A549 (cell line): ENCODE measurements at places on chromosomes 16 and 17.

GRCh38 chr16:65991149-65991701 lies 375.3 kb upstream of the CDH5 start:
- DNase-seq, result no peak

- DNase-seq, result no peak
Observed at GRCh38 chr17:50161911-50162288, 3.9 kb upstream of the SGCA start.

- DNase-seq, result no peak
Observed at GRCh38 chr17:78815696-78816095, 24.9 kb downstream of the USP36 start.

DNA sequence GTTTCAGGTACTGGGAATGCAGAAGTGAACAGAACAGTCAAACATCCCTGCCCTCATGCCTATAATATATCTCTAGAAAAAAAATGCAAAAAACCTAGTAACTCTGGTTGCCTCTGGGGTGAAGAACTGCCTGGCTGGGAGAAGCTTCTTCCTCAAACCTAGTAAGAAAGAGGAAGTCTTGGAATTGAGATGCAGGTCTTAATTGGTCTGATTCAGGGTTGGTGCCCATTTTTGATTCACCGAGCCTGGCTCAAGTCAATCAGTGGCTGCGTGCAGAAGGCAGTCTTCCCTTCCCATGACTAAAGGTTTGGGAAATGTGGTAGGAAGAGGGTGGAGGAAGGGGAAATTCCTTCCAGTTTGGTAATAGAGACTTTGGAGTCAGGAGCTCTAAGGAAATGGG lies 22.4 kb downstream of the CDRT15 start:
- DNase-seq, result no peak

DNA sequence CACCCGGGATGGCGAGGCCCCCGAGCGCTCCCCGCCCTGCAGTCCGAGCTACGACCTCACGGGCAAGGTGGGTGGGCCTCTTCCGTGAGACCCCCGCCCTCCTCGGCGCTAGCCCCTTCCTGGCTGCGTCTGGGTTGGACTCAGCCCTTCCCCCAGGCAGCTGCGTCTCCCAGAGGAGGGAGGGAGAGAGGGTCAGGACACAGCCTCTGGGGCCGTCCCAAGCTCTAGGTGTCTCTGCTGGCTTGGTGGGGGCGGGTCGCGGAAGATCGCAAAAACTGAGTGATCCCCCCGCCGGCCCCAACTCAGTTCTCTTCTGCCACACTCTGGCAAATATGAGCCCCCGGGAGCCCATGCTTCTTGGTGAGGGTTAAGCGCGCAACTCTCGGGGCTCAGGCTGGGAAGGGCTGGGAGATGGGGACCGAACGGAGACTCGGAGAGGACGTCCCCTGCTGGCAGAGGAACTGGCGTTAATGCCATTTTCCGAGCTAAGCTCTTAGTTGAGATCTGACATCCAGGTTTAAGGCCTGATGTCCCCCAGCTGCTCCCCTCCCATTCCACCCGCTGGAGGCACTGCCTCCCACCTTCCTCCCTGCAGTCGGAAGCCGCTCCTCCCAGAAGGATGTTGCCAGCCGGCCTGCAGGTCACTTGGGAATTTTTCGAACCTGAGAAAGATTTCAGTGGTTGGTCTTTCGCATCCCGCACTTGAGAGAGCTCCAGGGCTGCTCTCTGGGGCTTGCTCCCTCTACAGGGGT lies 419 bp downstream of the RAB37 start:
- peak; percentile 80 for DNase-seq

DNA sequence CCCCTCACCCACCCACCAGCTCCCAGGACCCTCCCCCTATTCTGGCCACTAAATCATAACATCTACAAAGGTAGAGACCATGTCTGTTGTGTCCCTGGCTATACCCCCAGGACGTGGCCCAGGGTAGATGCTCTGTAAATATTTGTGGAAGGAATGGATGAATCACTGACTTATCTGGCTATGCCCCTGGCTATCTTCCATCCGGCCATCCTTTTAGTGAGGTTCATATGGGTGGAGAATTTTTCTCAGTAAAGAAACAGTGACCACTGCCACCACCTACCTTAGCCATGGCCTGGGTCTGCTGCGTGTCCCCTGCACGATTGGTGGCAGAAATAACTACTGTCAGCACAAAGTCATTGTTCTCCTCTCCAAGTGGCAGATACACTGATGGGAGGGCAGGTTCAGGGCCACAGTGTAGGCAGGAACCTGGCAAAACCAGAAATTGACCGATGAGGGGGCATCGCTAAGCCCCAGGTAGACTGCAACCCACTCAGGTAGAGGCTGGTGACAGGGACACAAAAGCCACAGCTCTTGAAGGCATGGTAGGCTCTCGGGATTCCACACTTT lies 63.1 kb upstream of the BCO1 start:
- peak; percentile 73 for DNase-seq

DNA sequence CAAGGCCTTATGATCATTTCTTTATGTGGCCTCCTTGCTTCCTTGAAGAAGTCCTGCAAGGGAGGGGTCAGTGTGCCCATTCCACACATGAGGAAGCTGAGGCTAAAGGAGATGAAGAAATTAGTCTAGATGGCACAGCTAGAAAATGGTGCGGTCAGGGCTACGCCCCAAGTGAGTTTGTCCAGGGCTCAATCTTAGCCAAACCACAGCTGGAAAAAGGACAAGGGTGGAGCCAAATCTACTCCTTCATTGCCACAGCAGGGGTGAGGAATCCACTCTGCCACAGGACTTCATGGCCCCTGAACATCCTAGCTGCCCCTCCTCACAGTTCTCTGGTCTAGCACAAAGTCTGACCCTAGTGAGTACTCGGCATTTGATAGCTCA lies 16.2 kb downstream of the BEAN1 start:
- DNase-seq, result no peak

GRCh38 chr16:82302042-82302727 lies 132.2 kb upstream of the MPHOSPH6 start:
- no peak for DNase-seq

DNA sequence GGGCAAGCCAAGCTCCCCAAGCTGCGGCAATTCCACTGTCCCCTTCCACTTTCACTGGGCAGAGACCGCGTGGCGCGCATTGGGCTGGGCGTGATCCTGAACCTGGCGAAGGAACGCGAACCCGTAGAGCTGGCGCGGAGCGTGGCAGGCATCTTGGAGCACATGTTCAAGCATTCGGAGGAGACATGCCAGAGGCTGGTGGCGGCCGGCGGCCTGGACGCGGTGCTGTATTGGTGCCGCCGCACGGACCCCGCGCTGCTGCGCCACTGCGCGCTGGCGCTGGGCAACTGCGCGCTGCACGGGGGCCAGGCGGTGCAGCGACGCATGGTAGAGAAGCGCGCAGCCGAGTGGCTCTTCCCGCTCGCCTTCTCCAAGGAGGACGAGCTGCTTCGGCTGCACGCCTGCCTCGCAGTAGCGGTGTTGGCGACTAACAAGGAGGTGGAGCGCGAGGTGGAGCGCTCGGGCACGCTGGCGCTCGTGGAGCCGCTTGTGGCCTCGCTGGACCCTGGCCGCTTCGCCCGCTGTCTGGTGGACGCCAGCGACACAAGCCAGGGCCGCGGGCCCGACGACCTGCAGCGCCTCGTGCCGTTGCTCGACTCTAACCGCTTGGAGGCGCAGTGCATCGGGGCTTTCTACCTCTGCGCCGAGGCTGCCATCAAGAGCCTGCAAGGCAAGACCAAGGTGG lies 9.8 kb downstream of the SARM1 start:
- DNase-seq, result no peak

GRCh38 chr16:83031524-83031923 lies 404.8 kb downstream of the CDH13 start:
- DNase-seq, result no peak

GRCh38 chr17:32625971-32626370 lies 139.2 kb downstream of the CDK5R1 start:
- no peak for DNase-seq

DNA sequence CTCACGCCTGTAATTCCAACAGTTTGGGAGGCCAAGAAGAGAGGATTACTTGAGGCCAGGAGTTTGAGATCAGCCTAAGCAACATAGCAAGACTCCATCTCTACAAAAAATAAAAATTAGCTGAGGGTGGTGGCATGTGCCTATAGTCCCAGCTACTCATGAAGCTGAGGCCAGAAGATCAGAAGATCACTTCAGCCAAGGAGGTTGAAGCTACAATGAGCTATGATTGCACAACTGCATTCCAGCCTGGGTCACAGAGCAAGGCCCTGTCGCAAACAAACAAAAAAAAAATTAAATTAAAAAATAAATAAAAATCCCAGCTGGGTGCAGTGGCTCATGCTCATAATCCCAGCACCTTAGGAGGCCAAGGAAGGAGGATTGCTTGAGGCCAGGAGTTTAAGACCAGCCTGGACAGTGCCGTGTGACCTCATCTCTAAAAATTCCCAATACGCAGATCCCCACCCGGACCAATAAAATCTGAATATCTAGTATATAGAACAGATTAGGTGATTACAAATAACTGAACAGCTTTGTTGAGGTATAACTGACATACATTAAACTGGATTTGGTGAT lies 18.2 kb upstream of the ATF7IP2 start:
- DNase-seq, result no peak

- DNase-seq, result no peak
Observed at GRCh38 chr16:1283996-1284616, 25.3 kb upstream of the UBE2I start.

DNA sequence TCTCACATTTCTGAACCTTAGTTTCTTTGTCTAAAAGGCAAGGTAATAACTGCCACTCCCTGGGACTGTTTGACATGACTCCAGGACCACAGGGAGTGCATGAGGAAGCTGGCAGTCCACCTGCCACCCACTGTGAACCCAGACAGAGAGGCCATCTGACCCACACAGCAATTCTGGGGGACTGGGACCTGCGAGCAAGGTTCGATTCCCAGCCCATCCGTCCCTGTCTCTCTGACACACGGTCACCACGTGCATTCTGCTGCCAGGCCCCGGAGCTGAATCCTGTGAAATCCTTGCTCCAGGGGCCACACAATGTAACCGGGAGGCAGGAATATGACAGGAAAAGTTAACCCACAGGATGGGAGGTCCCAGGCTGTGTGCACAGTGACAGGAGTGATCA lies 218.8 kb upstream of the FOXF1 start:
- DNase-seq, result no peak

GRCh38 chr16:89156740-89157645 lies 14.6 kb upstream of the CDH15 start:
- no peak for DNase-seq

DNA sequence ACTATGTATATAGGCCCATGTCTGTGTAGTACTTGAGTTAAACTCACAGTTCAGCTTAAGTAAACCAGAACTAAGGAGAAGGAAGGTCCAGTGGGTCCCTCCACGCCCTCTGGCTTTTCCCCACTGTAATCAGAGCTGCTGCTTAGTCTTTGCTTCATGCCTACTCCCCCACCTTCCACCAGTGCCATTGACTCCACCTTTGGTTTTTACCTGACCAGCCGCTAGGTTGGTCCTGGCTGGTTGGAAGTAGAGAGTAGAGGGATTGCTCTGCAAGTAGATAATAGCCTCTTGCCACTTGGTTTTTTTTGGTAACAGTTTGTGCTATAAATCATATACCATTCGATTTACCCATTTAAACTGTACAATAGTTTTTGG lies 22.8 kb upstream of the PHKG2 start:
- DNase-seq, result no peak

DNA sequence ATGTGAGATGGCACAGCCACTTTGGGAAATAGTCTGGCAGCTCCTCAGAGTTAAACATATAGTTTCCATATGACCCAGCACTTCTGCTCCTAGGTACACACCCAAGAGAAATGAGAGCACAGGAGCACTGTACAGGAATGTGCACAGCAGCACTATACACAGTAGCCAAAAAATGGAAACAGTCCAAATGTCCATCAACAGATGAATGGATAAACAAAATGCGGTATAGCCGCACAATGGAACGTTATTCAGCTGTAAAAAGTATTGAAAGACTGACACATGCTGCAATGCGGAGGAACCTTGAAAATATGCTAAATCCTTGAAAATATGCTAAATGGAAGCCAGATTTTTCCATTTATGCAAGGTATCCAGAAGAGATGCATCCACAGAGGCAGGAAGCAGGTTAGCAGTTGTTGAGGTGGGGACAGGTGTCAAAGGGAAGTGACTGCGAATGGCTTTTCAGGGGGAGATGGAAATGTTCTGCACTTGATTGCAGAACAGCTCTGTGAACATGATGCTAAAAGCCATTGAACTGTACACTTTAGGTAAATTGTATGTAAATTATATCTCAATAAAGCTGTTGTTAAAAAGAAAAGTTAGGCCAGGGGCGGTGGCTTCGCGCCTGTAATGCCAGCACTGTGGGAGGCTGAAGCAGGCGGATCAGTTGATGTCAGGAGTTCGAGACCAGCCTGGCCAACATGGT lies 80.7 kb downstream of the MPRIP start:
- no peak for DNase-seq

DNA sequence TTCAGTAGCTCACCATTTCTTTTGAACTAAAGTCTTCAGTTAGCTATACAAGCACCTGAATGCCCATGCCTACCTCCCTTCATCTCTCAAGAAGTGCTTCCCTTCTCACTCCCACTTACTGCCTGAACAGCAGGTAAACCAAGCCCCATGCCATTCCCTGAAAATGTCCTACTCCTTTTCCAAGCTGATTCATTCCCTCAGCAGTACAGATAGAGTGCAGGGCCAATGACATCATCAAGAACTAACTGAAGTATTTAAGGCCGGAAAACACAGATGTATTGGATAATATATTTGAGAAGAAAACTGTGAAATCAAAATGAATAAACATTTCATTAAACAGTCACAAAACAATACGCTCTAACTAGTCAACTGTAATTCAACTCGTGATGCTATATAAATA lies 478.8 kb upstream of the CDH11 start:
- no peak for DNase-seq

- DNase-seq, result no peak
Observed at GRCh38 chr17:3512505-3513171, 36.8 kb downstream of the ASPA start.

DNA sequence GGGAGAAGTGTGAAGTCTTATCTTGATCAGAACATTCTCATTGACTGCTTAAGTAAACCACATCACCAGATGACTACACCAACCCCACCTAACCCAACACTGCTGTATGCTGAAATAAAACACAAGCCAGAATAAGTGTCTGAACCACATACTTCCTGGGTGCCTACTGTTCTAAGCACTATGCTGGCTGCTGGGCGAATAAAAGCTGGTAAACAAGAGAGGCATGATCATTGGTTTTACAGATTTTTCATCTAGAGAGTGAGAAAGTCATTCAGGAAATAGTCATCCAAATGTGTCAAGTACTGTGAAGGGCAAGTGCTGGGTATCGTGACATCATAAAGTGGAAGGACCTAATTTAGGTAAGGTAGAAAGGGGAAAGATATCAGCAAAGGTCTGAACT lies 199.0 kb upstream of the SOX9 start:
- no peak for DNase-seq

GRCh38 chr16:80580109-80580832 lies 39.5 kb downstream of the DYNLRB2 start:
- no peak for DNase-seq

DNA sequence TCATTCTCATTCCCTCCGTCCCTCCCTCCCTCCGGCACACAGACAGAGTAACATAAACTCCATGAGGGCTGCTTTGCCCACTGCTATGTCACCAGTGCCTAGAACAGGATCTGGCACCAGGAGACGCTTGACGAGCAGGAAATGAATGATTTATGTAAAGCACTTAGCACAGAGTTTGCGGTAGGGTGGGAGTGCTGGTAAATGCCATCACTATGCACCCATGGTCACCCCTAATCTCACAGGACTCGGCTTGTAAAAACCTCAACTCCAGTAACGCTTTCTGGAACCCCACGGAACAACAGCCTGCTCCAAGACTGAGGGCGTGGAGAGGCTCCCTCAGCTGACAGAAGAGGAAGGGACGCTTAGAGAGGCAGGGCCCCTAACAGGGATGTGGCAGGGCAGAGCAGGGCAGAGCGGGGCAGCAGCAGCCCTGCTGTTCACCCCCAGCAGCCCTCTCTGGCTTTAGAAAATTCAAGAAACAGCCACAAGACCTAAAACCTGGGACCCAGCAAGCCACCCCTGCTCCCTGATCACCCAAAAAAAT lies 156.9 kb downstream of the C16orf78 start:
- DNase-seq, result no peak
